ENCODE measurements at places on chromosomes 1 and 21. TPM values are rescaled to one million over a fixed set of nuclear protein-coding genes. Genes with fewer than 3 reads are reported as not detected.

DNA sequence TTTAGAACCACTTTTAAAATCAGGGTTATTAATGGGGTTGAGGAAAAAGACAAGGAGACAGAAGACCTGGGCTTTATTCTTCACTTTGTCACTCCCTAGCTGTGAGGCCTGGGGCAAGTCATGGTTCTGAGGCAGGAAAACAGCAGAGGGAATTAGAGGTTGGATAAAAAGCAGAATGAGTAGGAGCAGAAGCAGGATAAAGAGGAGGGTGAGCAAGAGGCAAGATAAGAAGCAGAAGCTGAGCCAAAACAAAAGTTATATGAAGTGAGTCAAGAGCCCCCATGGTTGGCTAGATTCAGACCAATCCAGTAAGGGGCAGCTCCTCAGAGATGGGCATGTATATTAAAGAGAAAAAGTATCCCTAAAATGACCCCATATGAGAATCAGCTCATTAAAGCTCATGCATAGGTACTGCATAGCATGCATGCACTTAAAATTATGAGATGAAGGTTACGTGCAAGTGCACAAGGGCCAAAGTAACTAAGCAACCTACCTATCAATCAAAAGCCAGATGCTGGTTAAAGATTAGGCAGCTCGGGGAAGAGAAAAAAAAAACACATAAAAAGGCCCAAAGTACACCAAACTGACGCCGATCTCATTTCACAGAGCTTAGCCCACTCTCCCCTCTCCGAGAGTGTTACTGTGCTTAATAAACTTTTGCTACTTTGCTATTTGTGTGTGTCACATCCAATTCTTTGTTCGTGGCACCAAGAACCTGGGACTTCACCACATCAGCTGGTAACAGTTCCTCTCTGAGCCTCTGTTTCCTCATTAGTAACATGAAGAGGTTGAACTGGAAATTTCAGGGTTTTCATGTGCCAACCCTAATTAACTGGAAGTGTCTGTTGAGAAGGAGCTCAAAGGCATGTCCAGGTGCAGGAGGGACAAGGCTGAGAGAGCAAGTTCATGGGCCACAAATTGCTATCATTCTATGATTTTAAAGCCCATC lies 2.2 kb downstream of the AVPR1B start:
- no peak for DNase-seq

- DNase-seq: no peak
Observed at GRCh38 chr21:41446586-41446985, 20.5 kb downstream of the MX1 start.

Gene OR14K1
- total RNA-seq: not detected

DNA sequence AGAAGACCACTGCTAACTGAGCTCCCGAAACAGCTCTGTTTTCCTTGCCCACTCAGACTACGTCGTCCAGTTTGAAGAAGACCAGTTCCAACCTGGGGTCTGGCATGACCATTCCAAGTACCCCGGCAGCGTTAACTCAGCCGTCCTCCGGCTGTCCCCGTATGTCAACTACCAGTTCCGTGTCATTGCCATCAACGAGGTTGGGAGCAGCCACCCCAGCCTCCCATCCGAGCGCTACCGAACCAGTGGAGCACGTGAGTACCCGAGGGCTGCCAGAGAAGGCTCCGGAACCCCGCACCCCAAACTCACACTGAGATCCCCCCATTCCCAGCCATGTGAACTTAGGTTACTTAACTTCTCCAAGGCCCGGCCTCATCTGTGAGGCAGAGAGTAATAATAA lies 63.7 kb upstream of the CNTN2 start:
- no peak for DNase-seq

Gene DDAH1
- total RNA-seq: 0.15 TPM

- peak; percentile 66 for DNase-seq
Observed at GRCh38 chr1:66445492-66446181, 88.3 kb upstream of the SGIP1 start.

DNA sequence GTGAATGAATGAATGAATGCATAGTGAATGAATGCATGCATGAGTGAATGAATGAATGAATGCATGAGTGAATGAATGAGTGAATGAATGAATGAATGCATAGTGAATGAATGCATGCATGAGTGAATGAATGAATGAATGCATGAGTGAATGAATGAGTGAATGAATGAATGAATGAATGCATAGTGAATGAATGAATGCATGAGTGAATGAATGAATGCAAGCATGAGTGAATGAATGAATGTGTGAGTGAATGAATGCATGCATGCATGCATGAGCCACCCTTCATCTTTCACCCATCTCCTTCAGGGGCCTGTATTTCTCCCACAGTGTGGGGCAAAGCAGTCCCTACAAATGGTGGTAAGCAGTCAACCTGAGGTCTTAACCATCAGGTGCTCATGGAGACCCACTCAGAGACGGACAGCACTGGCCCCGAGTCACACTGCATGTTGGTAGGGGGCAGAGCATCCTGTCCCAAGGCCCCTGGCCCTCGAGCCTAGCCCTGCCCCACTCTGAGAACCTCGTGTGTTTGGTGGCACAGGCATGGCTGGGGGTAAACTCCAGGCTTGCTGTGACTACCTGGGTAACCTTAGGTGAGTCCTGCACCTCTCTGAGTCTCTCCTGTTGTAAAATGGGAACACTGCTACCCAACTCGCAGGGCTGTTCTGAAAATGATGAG lies 28.0 kb upstream of the PAX7 start:
- DNase-seq: peak; percentile 41

GRCh38 chr1:35857830-35858229 lies 25.2 kb upstream of the AGO1 start:
- peak; percentile 61 for DNase-seq

Gene PPM1J
- total RNA-seq: not detected

Gene TAL1
- not detected for total RNA-seq

- DNase-seq: no peak
Observed at GRCh38 chr1:60922304-60922703, 160.1 kb upstream of the NFIA start.

- no peak for DNase-seq
Observed at GRCh38 chr1:114131526-114132220, 22.0 kb downstream of the SYT6 start.

Gene NUAK2
- total RNA-seq: 1.4 TPM

DNA sequence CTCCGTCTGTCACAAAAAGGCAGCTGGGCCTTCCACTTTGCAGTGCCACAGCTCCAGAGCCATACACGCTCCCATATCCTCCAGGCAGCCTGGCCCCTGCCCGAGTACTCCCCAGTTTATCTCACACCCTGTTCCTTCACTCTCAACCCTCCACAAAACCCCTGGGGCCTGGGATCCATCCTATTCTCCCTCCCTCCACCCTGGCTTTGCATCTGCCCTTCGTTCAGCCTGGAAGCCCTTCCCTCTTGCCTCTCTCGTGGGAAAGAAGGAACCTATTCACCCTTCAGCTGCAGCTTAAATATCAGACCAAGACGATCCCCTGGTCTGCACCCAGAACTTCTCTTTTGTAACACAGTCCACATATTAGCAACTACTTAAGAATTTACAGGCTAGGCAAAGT lies 56.7 kb downstream of the CAMK2N1 start:
- DNase-seq: no peak

DNA sequence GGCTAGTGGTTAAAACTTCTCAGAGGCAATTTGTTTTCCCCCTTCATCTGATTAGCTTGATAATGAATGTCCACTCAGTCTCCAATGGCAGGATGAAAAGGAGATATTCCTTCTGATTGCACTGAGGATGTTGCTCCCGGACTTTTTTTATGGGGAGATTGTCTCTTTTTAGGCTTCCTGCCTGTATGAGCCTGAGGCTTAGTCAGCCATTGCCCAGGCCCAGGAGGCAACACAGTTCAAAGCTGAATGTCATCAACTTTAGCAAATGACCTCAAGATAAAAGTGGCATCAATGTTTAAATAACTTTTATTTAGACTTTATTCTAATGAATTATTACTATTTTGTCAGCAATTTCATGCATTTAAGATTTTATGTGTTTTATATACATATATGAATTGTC lies 162.9 kb upstream of the PTBP2 start:
- no peak for DNase-seq

Gene USP33
- total RNA-seq: 30.1 TPM

Gene KCNK2
- total RNA-seq: not detected

Gene H6PD
- total RNA-seq: 21.6 TPM

- DNase-seq: no peak
Observed at GRCh38 chr21:26118938-26119540, 51.5 kb downstream of the APP start.

Gene FCGR2B
- 523 TPM for total RNA-seq

DNA sequence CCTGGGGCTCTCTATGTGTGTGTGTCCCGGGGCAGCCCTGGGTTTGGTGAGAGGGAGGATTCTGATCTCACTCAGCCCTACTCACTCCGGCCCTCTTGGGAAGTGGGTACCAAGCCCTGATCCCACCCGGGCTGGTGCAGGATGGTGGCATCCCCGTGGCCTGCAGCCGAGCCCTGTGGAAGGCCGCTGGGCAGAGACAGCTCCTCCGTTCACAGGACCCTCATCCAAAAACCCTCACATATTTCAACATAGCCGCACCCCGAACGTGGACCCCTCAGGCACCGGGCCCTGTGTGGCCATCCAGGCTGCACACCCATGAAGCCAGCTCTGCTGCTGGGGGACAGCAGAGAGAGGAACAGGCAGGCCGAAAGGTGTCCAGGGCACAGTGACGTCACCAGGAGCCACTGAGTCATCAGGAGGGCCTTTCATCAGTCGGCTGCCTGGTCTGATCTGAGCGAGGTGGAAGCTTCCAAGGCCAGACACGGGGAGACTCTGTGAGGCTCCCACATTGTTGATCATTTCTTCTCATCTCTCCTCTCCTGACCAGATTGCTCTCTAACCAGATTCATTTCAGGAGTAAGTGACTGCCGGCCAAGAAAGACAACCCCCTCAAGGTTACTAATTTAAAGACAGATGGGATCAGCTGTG lies 16.2 kb upstream of the GPR157 start:
- no peak for DNase-seq

DNA sequence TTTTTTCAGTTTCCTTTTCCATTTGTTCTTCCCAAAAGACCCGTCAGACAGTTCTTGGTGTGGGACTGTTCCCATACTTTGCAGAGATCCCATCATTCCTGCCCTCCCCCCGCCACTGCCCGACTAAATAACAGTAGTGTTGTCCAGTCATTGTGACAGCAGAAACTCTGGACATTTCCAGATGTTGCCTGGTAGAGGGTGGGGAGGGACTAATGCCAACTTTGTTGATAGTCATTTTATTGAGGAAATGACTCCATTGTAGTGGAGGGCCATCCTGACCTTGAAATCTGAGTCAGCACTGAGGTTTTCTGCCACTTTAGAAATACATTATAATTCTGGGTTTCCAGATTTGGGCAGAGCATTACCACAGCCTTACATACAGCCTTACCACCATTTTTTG lies 85.4 kb downstream of the CEP350 start:
- DNase-seq: no peak

DNA sequence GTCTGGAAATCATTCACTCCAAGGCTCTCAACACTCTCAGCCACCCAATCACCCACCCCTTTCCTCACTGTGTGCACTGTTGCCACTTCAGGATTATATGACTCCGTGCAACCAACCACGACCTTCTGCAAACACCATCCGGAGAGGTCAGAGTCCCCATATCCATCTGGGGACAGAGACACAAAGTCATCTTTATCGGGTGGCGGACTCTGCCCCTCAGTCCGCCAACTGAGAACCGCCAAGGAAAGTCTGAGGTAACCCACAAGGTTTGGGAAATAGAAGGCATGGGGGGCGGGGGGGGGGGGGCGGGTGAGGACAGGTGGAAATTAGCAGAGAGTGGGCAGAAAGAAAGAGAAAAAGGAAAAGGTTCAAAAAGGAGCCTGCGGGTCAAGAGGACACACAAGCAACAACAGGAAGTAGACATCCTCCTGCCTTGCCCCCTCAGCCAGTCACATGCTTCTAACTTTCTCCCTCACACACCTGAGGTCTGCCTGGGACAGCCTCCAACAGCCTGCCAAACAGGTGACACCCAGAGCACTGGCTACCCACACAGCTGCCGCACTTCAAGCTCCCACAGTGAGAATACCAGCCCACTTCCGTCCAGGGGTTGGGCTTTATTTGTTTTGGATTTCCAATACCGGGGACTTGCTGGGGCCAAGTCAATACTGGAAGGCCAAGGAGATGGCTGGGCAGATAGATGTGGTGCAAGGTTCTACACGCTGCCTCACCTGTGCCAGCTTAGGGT lies 58.1 kb downstream of the SSBP3 start:
- no peak for DNase-seq

Gene ADGRL4
- not detected for total RNA-seq

GRCh38 chr1:198268784-198269645 lies 112.2 kb downstream of the NEK7 start:
- DNase-seq: no peak

Gene S100A10
- 0.56 TPM for total RNA-seq

GRCh38 chr1:230693221-230693620 lies 20.7 kb downstream of the AGT start:
- no peak for DNase-seq

DNA sequence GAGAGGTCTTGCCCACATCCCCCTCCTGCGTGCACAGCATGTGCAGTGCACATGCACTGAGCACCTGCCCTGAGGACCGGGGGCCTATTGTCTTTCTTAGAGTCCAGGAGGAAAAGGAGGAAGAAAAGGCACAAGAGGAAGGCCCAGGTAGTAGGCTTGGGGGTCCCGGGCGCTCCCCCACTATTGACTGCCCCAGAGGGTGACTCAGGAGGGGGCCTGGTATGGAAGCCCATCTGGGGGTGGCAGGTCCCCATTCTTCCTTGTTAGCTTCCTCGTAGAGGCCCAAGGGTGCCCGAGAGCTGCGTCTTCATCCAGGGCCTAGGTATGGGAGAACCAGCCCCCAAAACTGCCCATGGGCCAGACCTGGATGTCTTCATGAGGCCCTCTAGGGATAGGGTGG lies 4.1 kb upstream of the SMYD3 start:
- DNase-seq: no peak

DNA sequence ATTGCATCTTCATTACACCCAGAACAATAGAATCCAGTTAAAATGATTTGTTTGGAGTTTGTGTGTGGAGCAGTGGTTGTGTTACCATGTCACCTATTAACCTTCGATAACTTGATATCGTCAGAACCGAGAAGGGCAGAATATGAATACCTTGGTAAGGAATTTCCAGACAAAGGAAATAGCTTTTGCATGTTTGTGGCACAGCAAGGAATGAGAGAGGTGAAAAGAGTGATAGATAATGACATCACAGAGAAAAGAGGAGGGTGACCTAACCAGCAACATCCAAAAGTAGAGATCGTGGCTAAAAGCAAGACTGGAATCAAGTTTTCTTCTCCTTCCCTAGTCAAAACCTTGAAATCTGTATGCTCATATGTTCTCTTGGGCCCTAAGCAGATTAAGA lies 244.6 kb upstream of the NEGR1 start:
- no peak for DNase-seq

GRCh38 chr1:191343816-191344215 lies 814.4 kb upstream of the RGS18 start:
- DNase-seq: no peak

GRCh38 chr1:29280409-29281131 lies 44.2 kb downstream of the PTPRU start:
- DNase-seq: no peak

DNA sequence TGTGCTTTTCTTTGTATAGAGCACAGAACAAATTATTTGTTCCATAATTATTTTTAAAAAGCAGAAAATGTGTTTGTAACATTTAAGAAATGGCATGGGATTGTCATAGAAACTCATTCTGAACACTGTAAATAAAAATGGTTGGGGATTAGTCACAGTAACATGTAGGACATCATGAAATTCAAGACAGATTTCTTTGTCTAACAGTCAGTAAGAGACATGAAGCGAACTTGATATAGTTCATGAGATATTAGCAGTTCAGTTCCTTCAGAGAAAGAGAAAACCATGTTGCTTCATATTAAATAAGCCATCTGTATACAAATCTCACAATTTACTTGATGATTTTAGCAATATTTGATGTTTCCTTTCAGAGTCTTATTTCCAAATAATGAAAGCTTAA lies 19.7 kb downstream of the NFIA start:
- DNase-seq: no peak

- DNase-seq: no peak
Observed at GRCh38 chr21:17793246-17794123, 25.7 kb downstream of the C21orf91 start.

All from Karpas-422 (cell line).